ENCODE measurements at places on chromosomes 11 and 22.

DNA sequence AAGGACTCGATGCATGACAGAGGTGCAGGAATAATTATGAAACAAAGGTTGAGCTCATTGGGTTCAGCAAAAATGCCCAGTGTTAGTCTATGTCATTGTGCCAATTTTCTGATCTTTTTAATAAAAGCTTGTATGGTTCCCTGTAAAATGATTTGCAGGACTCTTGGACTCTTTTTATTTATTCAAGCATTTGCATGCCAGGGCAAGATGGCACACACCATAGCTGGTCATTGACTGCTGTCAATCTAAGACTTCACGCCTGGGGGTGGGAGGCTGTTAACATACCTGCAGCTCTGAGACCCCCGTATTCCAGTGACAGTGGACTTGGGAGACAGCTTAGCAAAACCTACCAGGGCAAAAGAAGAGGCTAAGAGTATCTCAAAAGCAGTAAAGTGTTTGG lies 32.0 kb upstream of the ANO1 start:
- DNase-seq, result no peak

DNA sequence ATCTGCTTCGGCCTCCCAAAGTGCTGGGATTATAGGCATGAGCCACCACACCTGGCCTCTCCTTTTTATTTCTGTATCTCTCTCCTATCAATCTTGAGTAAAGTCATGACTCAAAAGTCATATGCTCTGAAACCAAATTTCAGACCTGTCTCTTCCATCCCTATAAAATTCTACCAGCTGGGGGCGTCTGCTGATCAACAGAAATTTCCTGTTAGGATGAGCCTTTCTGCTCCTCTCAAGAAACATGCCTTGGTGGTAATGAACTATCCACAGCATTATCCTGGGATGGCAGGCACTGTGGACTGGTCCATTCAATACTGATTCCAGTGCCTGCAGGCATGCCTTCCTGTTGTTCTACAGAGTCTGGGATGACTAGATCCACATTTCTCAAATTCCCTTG lies 472.6 kb downstream of the NELL1 start:
- DNase-seq, result peak; percentile 60

- no peak for DNase-seq
These were observed 16.7 kb downstream of the TMEM121B start for GRCh38 chr22:17104336-17104935.

DNA sequence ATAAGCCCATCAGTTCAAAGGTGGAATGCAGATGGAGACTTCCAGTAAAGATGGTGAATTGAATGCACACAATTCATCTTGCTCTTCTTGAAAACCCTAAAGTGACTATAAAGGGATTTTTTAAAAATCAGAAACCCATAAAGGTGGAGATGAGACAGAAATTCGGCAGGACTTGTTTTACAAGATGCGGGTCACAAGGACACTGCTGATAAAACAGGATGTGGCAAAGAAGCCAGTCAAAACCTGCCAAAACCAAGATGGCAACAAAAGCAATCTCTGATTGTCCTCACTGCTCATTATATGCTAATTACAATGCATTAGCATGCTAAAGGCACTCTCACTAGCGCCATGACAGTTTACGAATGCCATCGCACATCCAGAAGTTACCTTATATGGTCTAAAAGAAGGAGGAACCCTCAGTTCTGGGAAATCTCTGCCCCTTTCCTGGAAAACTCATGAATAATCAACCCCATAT lies 137.1 kb downstream of the NECTIN1 start:
- no peak for DNase-seq

DNA sequence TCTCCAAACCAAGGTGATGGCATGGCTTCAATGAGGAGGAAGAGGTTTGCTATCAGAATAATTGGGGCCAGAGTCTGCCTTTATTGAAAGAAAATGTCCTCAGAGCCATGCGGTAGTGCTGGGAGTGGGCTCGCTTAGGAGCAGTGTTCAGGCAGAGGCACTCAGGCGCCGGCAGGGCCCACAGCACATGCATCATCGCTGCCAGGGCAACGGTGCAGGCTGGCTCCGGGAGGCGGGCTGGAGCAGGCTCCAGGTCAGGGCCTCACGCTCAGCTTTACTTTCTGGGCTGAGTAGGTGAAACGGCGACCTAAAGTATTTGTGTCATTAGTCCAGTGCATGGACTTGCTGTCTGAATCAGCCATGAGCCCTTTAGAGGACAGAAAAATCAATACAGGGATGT lies 169.9 kb upstream of the CCDC90B start:
- no peak for DNase-seq

GRCh38 chr11:110470716-110471115 lies 41.0 kb downstream of the FDX1 start:
- no peak for DNase-seq

DNA sequence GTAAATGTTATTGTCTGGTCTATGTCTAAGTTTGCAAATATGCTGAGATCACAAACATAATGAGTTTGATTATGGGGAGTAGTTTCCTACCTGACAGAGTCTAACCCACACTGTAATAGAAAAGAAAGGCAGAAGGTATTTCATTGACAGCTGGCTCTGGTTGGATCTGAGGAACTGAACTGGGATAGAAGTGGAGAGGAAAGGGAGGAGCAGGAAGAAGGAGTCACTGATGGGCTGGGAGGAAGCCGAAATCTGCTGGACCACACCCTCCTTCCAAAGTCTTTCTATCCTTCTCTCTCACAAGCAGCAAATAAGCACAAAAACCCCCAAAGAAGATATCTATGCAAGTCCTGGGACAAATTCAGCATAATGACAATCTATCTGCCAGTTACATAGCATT lies 11.7 kb downstream of the BLID start:
- peak; percentile 59 for DNase-seq

DNA sequence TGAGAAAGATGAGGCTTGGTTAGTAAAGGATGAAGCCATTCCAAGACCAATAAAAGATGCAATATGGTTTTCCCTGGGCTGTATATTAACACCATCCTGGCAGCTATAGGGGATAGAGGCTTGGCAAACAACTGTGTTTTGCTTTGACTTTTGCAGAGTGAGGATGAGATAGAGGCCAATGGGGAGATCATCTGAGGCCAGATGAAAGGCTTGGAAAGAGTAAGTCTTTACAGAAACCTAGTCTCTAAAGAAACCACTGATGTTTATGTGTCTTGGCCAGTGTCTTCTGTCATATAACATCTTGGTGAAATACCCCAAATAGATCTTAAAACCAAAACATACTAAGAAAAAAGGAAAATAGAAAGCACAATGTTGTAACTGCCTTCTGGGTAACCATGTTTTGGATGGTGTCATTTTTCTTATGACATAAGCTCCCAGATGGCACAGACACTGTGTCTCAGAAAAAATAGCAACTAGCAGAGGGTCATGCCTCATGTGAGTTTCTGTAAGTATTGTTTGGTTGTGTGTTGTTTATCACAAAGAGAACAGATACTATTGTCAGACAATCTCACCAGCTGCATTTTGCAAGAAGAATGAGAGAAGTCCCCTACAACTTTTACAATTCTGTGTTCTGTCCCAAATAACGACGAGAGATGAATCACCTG lies 305.4 kb downstream of the ST3GAL4 start:
- peak; percentile 18 for DNase-seq

DNA sequence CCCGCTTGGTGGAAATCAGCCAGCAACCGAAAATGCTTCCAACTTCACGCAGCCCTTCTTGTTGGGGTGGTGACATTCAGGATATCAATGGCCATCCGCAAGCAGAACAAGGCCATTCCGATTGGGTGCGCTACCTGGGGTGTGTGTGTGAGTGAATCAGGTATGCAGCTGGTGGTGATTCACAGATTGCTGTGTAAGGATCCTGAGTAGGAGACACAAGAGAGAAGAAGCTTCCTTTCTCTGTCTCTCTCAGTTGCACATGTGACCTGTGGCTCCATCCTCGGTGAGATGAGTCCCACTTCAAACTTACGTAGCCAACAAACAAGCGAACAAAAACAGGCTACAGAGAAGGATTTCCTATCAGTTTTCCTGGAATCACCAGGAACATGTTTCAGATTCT lies 9.6 kb upstream of the TMEM184B start:
- DNase-seq, result no peak

- no peak for DNase-seq
These were observed 20.1 kb upstream of the PAMR1 start for GRCh38 chr11:35545391-35546003.

DNA sequence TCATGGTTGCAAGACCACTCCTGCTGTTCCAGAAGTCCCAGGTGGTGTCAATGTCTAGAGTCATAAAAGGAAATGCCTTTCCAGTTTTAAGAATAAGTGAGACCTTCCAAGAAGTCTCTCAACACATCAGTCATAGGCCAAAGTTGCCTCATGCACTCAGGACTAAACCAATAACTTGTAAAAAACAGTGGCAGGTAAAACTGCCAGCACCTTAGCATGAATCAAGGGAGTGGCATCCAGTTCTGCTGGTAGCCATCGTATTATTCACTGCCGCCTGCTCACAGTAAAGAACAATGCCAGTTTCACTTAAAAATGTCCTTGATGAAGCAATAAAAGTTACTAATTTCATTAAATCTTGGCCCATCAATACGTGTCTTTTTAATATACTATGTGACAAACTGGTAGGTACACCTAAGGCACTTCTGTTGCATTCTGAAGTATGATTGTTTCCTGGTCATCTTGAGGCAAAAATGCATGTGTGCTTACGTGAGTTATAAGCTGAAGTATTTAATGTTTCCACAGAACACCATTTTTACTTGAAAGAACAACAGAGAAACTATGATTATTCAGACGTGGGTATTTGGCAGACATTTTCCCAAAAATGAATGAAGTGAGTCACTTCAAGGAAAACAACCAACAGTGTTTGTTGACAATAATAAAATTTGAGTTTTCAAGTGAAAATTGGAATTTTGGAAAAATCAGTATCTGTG lies 125.2 kb upstream of the SNX19 start:
- no peak for DNase-seq

DNA sequence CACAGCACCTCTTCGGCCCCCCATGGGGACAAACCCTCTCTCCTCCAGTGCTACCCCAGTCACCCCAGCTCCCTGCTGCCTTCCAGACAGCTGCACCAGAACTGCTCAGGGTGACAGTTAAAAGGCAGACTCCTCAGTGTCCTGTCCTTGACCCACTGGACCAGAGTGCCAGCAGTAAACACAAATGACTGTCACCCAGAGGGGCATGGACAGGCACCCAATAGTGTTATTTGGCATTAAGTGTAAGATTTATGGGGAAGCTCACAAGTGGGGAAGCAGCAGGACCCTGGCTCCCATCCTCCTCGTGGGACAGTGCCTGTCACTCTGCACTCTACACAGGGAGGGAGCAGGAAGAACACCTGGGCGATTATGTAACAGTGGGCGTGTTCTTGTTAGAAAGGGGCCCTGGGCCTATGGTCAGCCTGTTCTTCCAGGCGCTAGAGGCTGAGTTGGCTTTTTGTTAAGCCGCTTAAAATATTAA lies 5.0 kb downstream of the RPS19BP1 start:
- DNase-seq, result peak; percentile 74

DNA sequence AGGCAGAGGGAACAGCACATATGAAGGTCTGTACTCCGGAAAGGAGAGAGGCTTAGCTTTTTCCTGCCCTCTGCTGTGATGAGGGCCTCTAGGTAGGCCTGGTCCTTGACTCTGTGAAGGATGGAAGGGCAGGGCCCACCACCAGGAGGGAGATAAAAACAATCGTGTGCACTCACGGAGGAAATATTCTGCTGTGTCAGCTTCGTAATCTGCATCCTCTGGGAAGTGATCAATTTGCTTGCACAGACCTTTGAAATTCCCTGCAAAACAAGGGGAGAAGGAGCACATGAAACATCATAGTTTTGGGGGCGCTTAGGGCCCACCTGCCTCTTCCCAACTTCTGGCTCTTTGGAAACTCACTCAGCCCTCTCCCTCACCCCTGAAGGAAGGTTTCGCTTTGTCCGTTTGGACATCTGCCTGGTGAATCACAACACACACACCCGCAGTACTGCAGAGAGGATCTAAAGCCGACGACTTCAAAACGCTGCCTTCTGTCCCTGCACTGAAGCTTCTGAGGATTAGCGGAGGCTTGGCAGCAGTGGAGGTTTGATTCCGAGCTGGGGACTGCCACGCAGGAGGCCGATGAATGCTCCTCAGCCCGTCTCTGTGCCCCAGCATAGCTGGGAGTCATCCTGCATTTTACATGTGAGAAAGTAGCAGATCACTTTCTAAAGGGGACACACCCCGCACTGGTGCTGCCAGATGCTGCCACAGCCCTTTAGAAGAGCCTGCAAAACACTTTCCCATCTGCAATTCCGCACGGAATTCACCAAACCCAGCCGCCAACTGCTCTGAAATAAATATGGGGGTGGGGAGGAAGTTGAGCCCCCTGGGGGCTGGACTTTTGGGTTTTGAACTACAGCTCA lies 58.6 kb upstream of the EIF3D start:
- DNase-seq, result no peak

DNA sequence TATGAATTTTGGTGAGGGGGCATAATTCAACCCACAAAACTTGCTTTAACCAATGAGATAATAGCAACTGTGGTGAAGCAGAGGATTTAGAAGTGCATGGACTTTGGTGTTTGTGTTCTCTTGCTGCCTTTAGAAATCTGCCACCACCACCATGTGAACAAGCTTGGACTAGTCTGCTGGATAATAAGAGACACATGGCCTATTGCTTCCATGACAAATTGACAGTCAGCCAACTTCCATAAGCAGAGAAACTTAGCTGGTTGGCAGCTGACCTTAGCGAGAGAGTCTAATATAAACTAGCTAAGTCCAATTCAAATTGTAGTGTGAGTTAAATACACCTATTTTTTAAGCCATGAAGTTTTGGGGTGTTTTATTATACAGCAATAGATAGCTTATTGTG lies 482.1 kb upstream of the ANO5 start:
- DNase-seq, result peak; percentile 84

DNA sequence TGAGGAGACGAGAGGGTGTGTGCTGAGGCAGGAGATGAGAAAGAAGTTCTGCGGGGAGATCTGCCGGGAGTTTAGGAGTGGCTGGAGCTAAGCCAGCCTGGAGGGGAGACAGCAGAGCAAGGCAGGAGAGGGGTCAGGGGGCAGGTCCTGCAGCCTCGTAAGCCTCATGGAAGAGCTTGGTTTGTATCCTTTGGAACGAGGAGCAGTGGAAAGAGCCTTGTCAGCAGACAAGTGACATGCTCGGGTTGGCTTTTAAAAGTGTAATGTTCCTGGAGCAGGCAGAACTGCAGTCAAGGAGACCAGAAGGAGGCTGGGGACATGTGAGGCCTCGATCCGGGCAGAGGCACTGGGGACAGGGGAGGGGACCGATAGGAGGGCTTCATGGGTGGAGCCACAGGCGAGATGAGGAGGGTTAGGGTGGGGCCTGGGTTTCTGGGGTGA lies 21.4 kb upstream of the TUB start:
- no peak for DNase-seq

Data from NCI-H69 (cell line).